GM20000 (cell line): ENCODE measurements at places on chromosomes 6 and 20.
A peak's percentile ranks its signal among the peaks of the same experiment; 100 is the strongest.

DNA sequence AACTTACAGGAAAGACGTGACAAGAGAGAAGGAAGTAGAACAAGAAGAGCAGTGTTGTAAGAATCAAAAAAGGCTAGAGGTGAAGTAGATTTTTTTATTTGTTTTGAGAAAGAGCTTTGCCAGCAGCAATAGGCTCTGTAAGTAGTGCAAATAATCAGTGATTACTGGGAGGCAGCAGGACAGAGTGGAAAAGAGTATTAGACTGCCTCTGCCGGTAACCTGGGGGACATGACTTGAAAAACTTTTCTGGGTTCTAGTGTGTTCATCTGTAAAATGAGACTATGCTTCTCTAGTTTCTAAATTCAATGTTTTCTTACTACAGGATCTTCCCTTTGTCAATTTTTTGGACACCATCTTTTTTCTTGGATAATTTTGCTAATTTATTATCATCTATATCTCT lies 5.8 kb upstream of the IRAK1BP1 start:
- DNase-seq = no peak

GRCh38 chr6:127586372-127586771 lies 9.4 kb downstream of the C6orf58 start:
- no peak for DNase-seq

GRCh38 chr6:137666202-137666774 lies 172.1 kb upstream of the OLIG3 start:
- peak; percentile 23 for DNase-seq

- no peak for DNase-seq
Observed at GRCh38 chr20:51064137-51064536, 41.2 kb upstream of the KCNG1 start.

- no peak for DNase-seq
Observed at GRCh38 chr20:3174442-3175261, 1.3 kb upstream of the LZTS3 start.

GRCh38 chr6:37150314-37150713 lies 19.6 kb upstream of the PIM1 start:
- DNase-seq = no peak

DNA sequence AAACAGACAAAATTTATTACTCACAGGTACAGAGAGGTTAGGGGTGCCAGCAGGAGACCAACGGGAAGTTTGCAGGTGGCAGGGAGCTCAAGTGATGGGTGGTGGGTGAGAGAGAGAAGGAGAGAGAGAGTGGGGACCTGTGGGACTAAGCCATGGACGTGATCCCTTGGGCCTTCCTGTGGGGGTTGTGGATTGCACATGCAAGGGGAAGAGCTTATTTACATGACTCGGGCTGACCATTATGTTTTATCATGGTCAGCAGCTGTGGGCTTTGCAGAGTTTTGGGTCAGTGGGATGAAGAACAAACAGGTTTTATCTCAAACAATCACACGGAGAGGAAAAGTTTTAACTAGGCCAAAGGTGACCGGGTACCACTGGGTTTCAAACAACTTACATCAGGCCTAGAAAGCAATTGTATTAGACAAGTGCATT lies 156.2 kb upstream of the EXOC2 start:
- DNase-seq = no peak

- peak; percentile 48 for DNase-seq
Observed at GRCh38 chr20:25865715-25866656, 169.3 kb upstream of the ZNF337 start.

DNA sequence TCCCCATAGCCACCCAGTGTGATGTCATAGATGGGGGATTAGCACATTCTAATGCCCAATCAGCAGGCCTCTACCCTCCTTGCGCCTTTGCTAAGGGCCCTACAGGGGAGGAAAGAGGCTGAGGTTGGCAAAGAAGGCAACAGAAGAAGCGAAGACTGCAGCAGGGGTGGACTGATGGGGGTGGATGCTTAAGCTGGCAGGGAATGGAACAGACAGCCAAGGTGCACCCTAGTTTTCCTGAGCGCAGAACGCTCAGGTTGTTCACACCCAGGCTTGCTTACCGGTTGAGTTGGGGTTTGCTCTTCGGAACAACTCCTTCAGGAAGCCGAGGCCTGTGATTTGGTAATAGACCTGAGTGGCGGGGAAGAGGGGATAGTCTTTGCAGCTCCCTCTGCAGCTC lies 12.7 kb downstream of the MRPS18A start:
- no peak for DNase-seq

DNA sequence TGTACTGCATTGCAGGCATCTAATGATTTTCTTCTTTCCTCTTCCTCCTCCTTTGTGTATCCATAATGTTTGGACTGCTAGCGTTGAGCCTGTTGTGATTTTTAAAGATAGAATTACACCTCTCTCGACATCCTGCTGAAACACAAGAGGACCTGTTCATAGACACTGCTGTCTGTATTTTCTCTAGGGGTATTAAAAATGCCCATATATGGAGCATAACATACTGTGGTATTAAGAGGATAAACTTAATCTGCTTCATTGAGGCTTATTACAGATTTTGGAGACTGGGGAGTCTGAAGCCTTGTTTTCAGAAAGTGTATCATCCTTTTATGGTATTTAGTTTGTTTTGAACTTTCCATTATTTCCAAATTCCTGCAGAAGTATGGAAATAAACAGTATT lies 414.3 kb downstream of the CDKAL1 start:
- no peak for DNase-seq
